Memory B cell (primary cell): ENCODE measurements at places on chromosomes 7 and 10.

DNA sequence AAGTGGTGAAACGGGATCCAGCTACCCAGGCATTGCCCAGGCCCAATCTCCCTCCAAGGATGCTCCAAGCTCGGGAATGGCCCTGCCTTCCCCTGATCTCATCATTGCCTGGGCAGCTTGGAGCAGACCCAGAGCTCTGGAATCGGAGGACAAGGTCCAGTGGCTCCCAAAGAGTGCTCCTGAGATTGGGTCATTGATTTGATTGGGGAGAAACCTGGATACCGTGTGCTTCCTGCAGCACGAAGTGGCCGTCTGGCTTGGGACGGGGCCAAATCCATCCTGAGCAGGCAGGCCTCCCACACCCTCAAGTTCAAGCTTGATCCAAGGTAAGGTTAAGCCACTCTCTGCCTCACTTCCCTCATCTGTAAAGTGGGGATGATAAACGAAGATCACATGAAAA, 69.9 kb downstream of the OAT start:
- no peak for DNase-seq
- no peak overlapping the region for H3K27ac ChIP-seq
- no peaks in the 10 kb centered on the region for H3K36me3 ChIP-seq
- peaks cover 1% of the 10 kb centered on the region for H3K27me3 ChIP-seq

- DNase-seq, result peak; percentile 79
- no peaks in the 10 kb centered on the region for H3K27me3 ChIP-seq
- peaks cover 32% of the 10 kb centered on the region for H3K4me1 ChIP-seq
- H3K36me3 ChIP-seq, result peaks cover 35% of the 10 kb centered on the region
- peak overlapping the region; percentile 100 for H3K4me3 ChIP-seq
Observed at GRCh38 chr7:26200038-26200443, 505 bp downstream of the HNRNPA2B1 start.

GRCh38 chr10:6314620-6315205, 112.0 kb downstream of the PFKFB3 start:
- no peaks in the 10 kb centered on the region for H3K36me3 ChIP-seq
- H3K27me3 ChIP-seq, result no peaks in the 10 kb centered on the region
- H3K27ac ChIP-seq, result no peak overlapping the region
- H3K4me1 ChIP-seq, result peaks cover 19% of the 10 kb centered on the region
- no peak overlapping the region for H3K4me3 ChIP-seq
- DNase-seq, result no peak

- peaks cover 5% of the 10 kb centered on the region for H3K27me3 ChIP-seq
- no peak overlapping the region for H3K27ac ChIP-seq
- H3K4me1 ChIP-seq, result no peaks in the 10 kb centered on the region
- no peak for DNase-seq
- no peaks in the 10 kb centered on the region for H3K36me3 ChIP-seq
Observed at GRCh38 chr10:124213471-124213870, 120.1 kb upstream of the CHST15 start.

DNA sequence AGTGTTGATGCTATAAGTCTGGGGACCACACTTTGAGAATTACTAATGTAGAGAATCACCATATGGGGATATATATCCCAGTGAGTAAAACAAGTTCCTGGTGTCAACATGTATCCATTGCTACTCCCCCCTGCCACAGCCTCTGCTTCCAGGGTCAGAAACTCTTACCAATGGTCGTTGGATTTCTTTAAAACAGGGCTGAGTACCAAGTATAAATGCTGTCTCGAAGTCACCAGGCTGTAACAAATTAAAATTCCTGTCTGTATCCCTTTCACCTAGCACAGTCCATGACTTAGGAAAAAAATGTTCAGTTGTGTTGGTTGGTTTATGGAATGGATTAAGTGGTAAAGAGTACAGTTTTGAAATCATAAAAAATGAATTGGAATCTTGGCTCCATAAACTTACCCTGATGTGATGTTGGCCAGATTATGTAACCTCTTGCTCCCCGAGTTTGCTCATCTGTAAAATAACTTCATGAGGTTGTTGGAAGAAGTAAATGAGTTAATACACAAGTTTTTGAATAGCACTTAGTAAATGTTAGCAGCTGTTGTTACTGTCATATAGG, 364.0 kb upstream of the LRGUK start:
- H3K27ac ChIP-seq, result no peak overlapping the region
- peaks cover 19% of the 10 kb centered on the region for H3K36me3 ChIP-seq
- no peaks in the 10 kb centered on the region for H3K4me1 ChIP-seq

GRCh38 chr7:35252612-35253459, 1.1 kb downstream of the TBX20 start:
- no peak overlapping the region for H3K27ac ChIP-seq
- DNase-seq, result no peak
- no peaks in the 10 kb centered on the region for H3K36me3 ChIP-seq
- no peak overlapping the region for H3K4me3 ChIP-seq
- peaks cover 18% of the 10 kb centered on the region for H3K27me3 ChIP-seq

DNA sequence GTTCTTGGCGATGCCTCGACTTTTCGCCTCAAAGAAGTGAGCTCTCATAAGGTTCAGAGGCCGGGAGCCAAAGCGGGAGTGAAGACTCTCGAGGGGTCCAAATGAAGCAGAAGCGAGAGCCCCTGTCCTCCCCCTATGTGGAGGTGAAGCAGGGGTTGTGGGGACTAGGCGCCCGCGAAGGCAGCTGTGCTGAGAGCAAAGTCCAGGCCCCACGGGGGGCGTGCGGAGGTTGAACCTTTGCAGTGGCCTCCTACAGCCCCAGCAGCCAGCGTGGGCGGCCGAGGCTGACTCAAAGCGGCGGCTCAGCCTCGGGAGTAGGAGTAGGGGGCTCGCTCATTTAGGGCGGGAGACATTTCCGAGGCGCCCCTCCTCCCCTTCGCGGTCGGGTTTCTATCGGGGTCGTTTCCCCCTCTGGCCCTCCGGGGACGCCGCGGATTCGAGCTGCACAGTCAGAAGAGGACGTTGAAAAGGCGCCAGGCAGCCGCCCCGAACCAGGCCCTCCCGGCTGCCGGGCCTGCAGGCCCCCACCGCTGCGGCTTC, 553 bp upstream of the ADD3 start:
- no peak overlapping the region for H3K27ac ChIP-seq
- H3K4me1 ChIP-seq, result peaks cover 33% of the 10 kb centered on the region
- no peaks in the 10 kb centered on the region for H3K27me3 ChIP-seq
- H3K36me3 ChIP-seq, result no peaks in the 10 kb centered on the region
- no peak overlapping the region for H3K4me3 ChIP-seq
- DNase-seq, result no peak

- no peak for DNase-seq
- H3K27me3 ChIP-seq, result no peaks in the 10 kb centered on the region
- no peaks in the 10 kb centered on the region for H3K4me1 ChIP-seq
- no peaks in the 10 kb centered on the region for H3K36me3 ChIP-seq
- no peak overlapping the region for H3K4me3 ChIP-seq
Observed at GRCh38 chr7:69786730-69787395, 188.6 kb downstream of the AUTS2 start.

GRCh38 chr10:110680273-110681020, 36.3 kb downstream of the RBM20 start:
- H3K27ac ChIP-seq, result no peak overlapping the region
- H3K4me3 ChIP-seq, result no peak overlapping the region
- no peak for DNase-seq
- H3K36me3 ChIP-seq, result no peaks in the 10 kb centered on the region
- H3K4me1 ChIP-seq, result peaks cover 3% of the 10 kb centered on the region
